ENCODE measurements at places on chromosomes 6 and 20. TPM values are rescaled to one million over a fixed set of nuclear protein-coding genes. Genes with fewer than 3 reads are reported as not detected.

Gene MCHR2
- total RNA-seq: not detected

Gene SRC
- total RNA-seq: 16.7 TPM

Gene GPLD1
- total RNA-seq: not detected

Gene C6orf141
- total RNA-seq: 1.0 TPM

Gene HRH3
- total RNA-seq: not detected

Gene TPMT
- total RNA-seq: 6.8 TPM

Gene BMP2
- 1.2 TPM for total RNA-seq

Gene IRF4
- not detected for total RNA-seq

Gene PSORS1C2
- total RNA-seq: not detected

Gene SMPDL3A
- total RNA-seq: 14.3 TPM

Gene CSNK2A1
- 52.3 TPM for total RNA-seq

Gene TCP11
- total RNA-seq: not detected

Gene MUCL3
- not detected for total RNA-seq

Gene SAMD5
- 1.3 TPM for total RNA-seq

Gene ISM1
- total RNA-seq: 0.82 TPM

Gene CST7
- not detected for total RNA-seq

Gene SLC2A10
- 43.6 TPM for total RNA-seq

Gene LY6G6F
- total RNA-seq: not detected

Gene CCR6
- total RNA-seq: not detected
